AG10803 (cell line): ENCODE measurements at places on chromosomes 13 and 19.

DNA sequence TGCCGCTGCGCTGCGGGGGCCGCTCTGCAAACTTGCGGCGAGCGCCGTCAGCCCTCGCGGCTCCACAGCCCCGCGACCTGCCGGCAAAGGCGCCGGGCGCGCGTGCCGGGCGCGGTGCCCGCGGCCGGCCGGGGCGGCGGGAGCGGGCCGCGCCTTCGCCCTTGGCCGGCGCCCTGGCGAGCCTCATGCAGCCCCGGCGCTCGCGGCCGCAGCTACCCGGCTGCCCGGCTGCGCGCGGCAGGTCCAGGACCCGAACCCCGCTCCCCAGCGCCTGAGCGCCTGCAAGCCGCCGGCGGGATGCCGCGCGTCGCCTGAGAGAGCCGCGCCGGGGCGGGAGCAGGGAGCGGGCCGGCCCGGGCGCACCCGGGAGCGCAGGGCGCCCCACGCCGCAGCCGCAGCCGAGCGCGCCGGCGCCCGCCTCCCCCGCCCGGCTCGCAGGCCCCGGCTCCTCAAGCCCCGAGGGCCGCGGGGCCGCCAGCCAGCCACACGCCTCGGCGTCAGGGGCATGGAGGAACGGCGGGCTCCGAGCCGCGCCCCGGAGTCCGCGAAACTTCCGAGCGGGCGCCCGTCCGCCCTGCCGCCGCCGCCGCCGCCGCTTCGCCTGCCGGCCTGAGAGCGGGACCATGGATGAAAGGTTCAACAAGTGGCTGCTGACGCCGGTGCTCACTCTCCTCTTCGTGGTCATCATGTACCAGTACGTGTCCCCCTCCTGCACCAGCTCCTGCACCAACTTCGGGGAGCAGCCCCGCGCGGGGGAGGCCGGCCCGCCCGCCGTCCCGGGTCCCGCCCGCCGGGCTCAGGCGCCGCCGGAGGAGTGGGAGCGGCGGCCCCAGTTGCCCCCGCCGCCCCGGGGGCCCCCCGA is 564 bp downstream of the HS6ST3 start:
- DNase-seq = peak; percentile 5

DNA sequence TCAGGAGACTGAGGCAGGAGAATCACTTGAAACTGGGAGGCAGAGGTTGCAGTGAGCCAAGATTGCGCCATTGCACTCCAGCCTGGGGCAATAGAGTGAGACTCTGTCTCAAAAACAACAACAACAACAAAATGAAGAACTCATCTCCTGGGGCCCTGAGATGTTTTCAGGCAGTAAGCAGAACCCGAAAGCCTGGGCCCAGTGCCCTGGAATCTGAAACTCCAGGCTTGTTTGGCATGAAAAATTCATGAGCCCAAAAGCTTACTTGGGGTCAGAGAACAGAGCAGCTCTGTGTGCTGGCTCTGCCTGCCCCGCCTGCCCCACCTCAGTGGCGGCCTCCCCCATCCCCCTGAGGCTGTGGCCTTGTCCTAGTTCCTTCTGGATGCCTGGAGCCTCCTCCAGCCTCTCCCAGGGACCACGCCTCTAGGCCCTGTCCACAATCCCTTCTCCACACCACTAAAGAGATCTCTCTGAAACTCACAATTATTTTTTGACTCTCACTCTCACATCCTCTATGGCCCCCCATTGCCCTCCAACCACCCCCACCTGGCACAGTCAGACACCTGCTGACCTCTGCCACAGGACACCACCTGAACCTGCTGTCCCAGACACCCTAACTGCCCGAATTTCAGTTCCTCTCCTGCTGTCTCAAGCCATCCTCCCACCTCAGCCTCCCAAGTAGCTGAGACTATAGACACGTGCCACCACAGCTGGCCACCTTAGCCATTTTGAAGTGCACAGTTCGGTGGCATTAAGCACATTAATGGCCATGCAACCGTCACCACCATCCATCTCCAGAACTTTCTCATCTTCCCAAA is 6.9 kb upstream of the AP1M2 start:
- DNase-seq = peak; percentile 61

GRCh38 chr19:50203281-50204080 is at the start of gene MYH14:
Gene MYH14 (plus strand): TSS chr19:50203622. CDS start chr19:50210366, 6,744 bp downstream.
- DNase-seq = peak; percentile 5

GRCh38 chr19:50377051-50377461 is 799 bp downstream of the NR1H2 start:
- DNase-seq = no peak

GRCh38 chr13:87198371-87198770 is 472.8 kb upstream of the SLITRK5 start:
- no peak for DNase-seq

DNA sequence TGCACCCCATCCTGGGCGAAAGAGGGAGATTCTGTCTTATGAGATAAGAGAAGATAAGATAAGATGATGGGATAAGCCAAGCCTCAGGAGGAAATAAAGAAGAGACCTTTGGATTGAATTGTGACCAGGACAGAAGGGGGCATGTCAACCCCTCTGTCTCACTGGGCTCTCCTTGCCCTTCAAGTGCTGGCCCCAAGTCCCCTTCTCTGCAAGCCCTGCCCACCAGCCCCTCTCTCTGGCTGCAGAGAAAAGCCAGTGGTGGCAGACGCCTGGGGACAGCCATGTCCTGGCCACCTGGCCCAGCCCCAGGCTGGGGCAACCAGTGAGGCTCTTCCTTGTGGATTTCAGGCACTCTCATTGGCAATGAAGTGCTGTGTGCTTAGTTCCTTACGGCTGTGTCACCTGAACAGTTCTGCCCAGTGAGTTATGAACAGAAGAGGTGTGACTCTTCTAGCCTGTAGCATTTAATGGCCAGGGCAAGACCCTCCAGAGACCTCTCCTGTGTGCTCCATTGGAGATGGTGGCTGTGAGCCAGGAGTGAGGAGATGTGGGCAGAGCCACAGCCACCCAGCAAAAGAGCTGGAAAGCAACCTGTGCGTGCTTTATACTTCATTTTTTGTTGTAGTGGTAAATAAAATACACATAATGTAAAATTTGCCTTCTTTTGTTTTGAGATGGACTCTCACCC is 6.1 kb upstream of the BTBD2 start:
- DNase-seq = no peak

DNA sequence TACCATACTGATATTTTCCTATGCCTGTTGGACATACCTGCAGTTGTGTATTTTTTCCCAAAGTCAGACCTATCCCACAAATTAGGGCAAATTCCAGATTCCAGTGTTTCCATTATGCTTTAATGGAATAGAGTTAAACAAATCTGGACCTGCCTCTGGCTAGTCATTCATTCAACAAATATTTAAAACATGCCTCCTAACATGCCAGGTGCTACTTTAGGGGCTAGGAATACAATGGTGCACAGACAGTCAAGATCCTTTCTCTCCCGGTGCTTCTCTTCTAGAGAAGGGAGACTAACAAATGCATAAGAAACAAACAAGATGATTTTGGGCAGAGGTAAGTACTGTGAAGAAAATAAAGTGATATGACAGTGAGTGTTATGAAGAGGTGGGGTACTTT is 7.5 kb upstream of the WDFY2 start:
- DNase-seq = no peak

- no peak for DNase-seq
Measured at GRCh38 chr13:89740994-89741685, 1606.3 kb upstream of the MIR17HG start.

DNA sequence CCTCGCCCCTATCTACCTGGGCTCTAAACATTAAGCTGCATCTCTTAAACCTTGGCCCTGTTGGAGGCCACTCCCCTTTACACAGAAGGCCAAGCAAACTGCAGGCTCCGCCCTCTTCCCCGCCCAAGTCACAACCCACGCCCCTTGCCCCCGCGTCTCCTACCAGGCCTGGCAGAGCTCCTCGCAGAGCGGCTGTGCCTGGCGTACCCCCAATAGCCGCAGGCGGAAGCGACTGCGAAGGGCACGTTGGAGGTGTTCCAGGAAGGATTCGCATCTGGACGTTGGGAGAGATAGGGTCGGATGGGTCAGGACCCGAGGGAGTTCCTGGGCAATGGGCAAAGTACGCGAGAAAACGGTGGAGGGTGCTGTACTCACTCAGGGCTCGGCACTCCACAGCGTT is 5.9 kb downstream of the RTBDN start:
- no peak for DNase-seq

- DNase-seq = no peak
Measured at GRCh38 chr19:52691215-52691610, 43.6 kb downstream of the ZNF611 start.

DNA sequence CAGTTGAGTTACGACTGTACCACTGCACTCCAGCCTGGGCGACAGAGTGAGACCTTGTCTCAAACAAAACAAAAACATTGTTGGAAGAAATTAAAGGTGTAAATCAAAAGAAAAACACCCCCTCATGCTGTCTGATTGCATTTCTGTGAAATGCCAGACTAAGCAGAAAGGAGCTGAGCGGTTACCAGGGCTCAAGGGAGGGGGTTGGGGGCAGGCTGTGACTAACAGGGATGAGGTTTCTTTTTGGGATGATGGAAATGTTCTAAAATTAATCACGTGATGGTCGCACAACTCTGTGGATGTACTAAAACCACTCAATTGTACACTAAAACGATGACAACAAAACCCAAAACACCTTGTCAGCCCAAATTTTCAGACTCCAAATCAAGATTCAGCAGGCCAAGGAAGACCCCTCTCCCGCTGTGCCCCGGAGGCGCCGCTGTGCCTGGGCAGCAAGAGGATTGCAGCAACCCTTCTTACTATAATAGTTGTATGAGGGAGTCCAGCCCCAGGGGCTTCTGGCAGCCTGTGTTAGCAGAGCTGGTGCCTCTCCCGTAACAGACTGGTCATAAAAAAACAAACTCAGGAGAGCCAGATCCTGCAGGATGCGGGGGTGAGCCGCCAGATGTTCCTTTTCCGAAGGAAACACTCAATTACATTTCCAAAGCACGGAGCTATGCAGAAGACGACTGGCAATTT is 20.9 kb downstream of the CAPS start:
- DNase-seq = peak; percentile 63

GRCh38 chr13:40585911-40586471 is 80.5 kb downstream of the FOXO1 start:
- peak; percentile 4 for DNase-seq

DNA sequence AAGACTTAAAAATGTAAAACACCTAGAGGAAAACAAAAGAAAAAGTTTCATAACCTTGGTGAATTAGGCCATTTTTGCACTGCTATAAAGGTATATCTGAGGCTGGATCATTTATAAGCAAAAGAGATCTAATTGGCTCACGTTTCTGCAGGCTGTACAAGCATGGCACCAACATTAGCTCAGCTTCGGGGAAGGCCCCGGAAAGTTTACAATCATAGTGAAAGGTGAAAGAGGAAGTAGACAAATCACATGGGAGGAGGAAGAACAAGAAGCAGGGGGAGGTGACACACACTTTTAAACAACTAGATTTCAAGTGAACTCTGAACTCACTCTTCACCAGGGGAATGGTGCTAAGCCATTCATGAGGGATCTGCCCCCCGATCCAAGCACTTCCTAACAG is 1358.5 kb upstream of the PCDH9 start:
- DNase-seq = no peak

DNA sequence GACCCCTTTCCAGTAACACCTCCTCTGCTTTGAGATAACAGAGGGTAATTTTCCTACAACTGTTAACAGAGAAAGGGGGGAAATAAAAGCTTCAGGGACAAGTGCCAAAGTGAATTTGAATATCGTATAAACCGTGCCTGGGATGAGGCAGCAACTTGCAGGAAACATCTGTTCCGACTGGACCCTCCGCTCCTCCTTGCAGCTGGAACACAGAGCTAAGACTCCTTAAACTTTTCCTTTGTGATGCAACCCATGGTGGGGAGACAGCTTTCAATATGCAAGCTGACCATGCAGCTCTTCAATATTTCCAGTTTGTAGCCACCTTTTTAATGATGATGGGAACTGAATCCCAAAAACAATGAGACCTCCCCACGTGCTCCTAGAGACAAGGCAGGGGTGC is 432.6 kb downstream of the ZNF536 start:
- DNase-seq = no peak

GRCh38 chr19:6172074-6172863 is 36.8 kb downstream of the ACSBG2 start:
- DNase-seq = peak; percentile 12

DNA sequence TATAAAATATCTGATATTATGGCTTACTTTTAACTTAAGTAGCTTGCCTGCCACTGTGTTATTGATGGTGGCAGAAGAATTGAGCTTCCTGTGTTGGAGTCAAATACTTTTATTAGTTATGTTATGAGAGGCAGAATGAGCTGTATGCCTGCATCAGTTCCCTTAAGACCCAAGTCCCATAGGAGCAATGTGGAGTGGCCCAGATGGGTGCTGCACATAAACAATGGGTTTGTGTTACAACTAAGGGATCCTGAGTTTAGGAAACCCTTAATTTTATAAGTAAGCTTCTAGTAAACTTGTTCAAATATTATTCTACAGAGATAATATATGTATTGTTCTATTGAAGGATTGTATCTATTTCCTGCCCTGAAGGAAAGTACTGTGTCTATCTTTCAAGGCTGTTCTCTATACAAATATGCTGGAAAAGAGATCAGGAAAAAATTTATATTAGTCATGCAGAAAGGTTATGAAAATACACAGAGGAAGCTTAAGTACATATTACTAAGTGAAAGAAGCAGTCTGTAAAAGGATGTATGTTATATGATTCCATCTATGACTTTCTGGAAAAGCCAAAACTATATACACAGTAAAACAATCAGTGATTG is 2018.0 kb upstream of the PCDH20 start:
- no peak for DNase-seq

- DNase-seq = no peak
Measured at GRCh38 chr19:1074544-1075283, 7.7 kb downstream of the ARHGAP45 start.

DNA sequence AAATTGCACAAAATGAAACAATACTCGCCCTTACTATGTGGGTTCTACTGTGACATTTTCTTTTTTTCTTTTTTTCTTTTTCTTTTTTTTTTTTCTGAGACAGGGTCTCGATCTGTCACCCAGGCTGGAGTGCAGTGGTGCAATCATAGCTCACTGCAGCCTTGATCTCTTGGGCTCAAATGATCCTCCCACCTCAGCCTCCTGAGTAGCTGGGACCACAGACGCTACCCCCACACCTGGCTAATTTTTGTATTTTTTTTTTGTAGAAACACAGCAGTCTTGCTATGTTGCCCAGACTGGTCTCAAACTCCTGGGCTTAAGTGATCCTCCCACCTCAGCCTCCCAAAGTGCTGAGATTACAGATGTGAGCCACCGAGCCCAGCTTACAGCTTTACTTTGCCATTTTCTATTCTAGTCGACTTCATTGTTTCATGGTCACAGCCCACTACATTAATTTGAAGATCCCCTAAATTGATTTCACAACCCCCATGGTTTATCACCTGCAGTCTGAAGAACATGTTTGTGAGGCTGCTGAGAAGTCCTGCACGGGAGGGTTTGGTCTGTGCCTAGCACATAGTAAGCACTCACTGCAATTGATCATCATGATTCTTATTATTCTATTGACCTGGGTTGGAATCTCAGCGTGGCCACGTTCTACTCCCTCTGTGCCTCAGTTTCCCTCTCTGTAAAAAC is 3.8 kb downstream of the BCL3 start:
- no peak for DNase-seq

- no peak for DNase-seq
Measured at GRCh38 chr13:94700051-94700535, 12.3 kb downstream of the SOX21 start.

GRCh38 chr13:25440061-25440460 is 68.3 kb downstream of the ATP8A2 start:
- DNase-seq = no peak

- DNase-seq = no peak
Measured at GRCh38 chr13:20119960-20120359, 40.9 kb downstream of the GJA3 start.
